Stimulated activated naive CD4-positive, alpha-beta T cell (primary cell): ENCODE measurements at places on chromosomes 11 and 22.

- DNase-seq: no peak
Observed at GRCh38 chr11:106152013-106152412, 74.6 kb downstream of the AASDHPPT start.

DNA sequence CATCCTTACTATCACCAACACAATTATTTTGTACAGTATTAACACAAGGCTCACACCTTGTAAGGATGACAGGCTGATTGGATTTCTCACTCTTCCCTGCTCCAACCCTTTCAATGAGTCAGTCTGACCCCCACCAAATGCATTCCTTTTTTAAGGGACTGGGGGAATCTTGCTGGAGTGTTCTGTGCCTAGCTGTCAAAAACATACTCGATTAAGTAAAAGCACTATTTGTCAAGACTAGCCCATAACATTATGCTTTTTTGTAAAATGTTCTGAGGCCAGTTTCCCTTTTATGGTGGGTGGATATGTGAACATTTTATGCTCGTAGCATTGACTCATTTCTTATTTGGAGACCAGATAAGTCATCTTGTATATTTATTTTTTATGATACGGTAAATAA, 87.2 kb downstream of the PDHX start:
- no peak for DNase-seq

- no peak for DNase-seq
Observed at GRCh38 chr11:99638073-99638553, 617.4 kb downstream of the CNTN5 start.

GRCh38 chr11:108524422-108524821, 26.2 kb upstream of the POGLUT3 start:
- no peak for DNase-seq

DNA sequence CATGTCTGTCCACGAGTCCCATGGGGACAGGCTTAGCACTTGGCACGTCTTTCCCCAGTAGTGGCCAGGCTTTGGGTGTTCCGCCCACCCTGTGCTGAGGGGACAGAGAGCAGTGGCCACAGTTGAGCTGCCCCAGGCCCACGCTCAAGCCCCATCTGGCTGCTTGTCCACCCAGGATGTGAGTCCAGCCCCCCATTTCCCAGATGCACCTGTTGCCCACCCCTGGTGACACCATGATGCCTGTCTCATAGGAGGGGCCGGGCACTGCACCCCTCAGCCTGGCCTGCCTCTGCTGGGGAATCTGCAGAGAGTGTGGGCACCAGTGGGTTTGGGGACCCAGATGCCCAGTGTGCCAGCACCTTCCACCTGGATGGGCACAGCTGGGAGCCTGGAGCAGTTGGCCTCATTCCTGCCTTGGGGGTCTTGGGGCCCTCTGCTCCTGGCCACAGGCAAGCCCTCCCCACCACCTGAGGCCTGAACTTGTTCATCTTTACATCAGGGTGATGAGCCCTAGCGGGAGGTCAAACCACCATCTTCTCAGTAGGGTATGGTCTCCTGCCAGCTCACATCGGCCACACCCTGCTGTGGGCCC, 5.7 kb downstream of the SIGIRR start:
- DNase-seq: no peak

DNA sequence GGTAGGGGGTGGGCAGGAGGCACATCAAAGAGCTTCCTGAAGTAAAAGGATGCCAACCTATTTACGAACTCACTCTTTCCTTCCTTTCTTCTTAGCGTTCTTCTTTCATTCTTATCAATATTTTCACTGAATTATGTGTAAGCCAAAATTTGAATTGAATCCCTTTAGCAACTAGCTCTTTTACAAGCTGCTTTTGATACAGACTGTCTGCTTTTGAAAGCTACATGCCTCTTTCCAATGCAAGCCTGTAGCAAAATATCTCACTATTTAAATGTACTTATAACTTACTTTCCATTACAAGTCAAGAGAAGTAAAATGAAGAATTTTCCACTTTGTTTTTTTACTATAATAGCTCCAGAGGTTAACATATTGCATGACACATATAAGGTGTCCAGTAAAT, 186.6 kb downstream of the NXPE2 start:
- no peak for DNase-seq

DNA sequence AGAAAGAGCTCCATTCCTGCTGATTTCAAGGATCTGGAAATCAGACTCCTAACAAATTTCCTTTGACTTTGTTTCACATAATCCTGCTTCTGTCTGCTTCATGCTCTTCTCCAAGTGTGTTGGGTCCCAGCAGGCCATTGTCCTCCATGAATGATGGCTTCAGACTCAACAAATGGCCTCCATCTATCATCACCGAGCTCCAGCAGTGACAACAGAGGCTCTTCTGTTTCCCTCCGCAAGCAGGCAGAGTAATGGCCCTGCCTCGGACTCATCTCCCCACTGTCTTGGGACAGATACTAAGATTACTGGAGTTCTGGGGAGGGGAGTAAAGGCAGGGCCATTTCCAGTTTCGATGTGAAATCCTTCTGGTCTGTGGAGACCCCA, 127.3 kb downstream of the TENM4 start:
- DNase-seq: no peak

- no peak for DNase-seq
Observed at GRCh38 chr22:25701056-25701780, 40.8 kb upstream of the MYO18B start.

GRCh38 chr11:106275151-106275550, 197.7 kb downstream of the AASDHPPT start:
- DNase-seq: no peak

GRCh38 chr11:97345032-97345431, 955.2 kb downstream of the JRKL start:
- no peak for DNase-seq

DNA sequence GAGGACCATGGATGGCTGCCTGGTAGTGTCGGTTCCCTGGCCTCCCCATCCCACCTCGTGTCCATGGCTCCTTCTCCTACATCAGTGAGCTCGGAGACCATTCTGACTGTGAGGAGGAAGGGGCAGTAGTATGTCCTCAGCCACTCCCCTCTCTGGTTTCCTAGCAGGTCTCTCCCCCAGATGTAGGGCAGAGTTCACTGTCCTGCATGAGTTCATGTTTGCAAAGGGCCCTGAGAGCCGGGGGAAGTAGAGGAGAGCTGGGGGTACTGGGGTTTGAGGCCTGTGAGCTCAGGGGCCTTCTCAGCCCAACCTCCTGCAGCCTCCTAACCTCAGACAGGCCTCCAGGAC, 18.4 kb upstream of the ST3GAL4 start:
- DNase-seq: no peak

GRCh38 chr11:67382276-67383136, 9.1 kb upstream of the CLCF1 start:
- peak; percentile 84 for DNase-seq

DNA sequence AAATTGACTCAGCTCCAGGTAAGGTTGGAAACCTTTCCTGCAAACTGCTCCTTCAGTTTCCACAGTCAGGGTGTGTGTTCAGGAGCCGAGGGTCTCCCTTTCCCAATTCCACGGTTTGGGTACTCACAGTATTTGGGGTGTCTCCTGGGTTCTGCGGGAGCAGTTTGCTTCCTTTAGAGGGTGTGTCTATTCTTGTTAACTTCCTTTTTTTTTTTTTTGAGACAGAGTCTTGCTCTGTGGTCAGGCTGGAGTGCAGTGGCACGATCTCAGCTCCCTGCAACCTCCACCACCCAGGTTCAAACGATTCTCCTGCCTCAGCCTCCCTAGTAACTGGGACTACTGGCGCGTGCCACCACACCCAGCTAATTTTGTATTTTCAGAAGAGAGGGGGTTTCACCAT, 251.4 kb downstream of the LUZP2 start:
- no peak for DNase-seq

DNA sequence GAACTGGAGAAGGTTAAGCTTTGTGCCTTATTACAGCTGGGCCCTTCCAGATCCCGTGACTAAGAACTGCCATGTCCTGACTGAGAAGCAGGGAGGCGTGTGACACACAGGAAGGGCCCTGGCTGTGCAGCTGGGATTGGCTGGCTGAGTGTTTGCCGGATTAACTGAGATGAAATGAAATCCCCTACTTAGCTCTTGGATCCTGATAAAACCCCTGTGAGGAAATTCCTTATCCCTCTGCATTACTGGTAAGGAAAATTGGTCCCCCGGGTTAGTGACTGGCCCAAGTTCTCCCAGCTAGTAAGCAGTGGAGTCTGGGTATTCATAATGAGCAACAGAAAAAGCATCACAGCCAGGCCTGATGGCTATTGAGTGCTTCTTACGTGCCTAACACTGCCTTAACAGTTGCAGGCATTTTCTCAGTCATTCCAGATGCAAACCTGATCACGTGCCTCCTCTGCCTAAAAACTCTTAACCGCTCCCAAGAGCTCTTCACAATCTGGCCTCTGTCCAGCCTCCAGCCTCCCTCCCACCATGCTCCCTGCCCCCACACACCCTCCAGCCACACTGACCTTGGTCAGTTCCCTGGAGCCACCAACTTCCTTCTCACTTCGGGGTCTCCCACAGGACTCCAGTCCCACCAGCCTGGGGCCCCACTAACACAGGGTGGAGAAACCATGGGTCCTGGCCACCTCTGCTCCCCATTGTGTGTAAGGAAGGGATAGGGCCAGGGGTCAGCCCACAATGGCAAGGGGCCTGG, 37.8 kb downstream of the ARRB1 start:
- DNase-seq: no peak

- no peak for DNase-seq
Observed at GRCh38 chr11:3111466-3111865, 53.6 kb downstream of the OSBPL5 start.

DNA sequence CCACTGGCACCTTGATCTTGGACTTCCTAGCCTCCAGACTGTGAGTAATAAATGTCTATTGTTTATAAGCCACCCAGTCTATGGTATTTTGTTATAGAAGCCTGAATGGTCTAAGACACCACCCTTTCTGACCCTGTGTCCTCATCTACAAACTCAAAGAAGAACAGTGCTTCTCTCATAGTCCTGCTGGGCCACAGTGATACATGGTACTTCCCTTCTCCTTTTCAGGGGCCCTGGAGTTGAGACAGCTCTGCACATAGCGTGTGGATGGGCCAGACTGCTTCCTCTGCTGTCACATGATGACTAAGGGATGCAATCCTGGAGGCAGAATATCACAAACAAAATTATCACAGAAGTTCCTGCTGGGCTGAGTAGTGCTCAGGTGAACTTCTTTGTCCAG, 5.0 kb downstream of the KCNJ11 start:
- DNase-seq: no peak

DNA sequence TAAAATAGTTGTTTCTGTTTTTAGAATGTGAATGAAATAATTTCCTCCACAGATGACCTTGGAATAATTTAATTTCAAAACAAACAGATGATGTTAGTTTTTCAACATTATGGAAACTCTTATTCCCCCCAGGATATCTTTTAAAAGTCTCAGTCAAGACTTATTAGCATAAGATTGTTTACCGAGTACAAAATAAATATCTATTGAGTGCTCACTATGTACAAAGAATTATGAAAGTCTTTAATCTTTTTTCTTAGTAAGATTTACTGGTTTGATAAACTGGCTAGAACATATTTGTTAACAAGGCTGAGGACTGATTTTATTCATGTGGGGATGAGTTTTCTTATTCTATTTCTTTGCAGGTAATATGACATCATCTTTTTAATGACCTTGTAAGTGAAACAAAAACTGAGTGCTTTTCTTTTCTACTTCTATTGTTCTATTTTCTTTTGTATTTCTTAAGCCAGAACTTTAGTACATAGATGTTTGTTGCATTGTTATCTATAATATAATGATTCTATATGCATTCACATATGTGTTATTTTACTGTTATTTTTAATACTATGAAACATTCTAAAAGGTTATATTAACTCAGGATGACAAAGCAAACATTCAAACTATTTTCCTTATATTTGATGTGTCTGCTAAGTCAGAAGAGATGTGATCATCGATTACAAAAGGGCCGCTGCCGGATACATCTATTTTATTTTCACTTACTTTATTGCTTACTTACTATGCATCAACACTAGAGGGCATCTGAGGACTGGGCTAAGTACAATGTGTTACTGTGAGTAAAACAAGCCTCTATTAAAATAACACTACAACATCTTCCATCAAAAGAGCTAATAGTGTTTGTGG, 111.0 kb upstream of the ARHGAP42 start:
- DNase-seq: no peak

- no peak for DNase-seq
Observed at GRCh38 chr11:48108231-48109045, 108.2 kb upstream of the OR4B1 start.

DNA sequence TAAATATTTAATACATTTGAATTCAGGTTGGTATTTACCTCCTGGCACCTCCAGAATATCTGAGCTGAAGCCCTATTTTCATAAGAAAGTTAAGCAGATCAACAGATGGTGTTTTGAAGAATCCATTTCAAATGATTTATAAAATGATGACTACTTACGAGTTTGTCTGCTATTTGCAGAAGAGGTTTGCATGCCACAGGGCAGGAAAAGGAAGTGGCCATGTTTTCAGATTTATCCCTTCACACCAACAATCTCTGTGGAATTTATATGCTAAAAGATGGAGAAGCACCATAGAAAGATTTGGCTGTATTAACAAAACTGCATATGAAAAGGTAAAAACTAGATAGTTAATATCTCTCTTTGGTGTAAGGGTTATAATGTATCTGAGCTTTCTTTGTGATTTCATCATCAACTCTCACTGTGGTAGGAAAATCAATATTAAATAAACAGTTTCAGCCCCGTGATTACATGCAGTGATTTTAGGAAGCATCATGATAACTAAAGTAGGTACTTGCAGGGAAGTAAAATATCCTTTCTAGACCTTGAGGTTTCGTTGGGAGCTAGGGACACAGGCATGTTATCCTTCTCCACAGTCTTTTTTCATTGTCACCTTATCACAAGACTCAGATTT, 2.6 kb downstream of the BMAL1 start:
- DNase-seq: no peak

GRCh38 chr22:37844904-37845329, 783 bp upstream of the ANKRD54 start:
- DNase-seq: no peak

- no peak for DNase-seq
Observed at GRCh38 chr22:36036167-36036624, 7.6 kb upstream of the RBFOX2 start.

GRCh38 chr22:50281957-50282356, 11.8 kb upstream of the MAPK11 start:
- no peak for DNase-seq

DNA sequence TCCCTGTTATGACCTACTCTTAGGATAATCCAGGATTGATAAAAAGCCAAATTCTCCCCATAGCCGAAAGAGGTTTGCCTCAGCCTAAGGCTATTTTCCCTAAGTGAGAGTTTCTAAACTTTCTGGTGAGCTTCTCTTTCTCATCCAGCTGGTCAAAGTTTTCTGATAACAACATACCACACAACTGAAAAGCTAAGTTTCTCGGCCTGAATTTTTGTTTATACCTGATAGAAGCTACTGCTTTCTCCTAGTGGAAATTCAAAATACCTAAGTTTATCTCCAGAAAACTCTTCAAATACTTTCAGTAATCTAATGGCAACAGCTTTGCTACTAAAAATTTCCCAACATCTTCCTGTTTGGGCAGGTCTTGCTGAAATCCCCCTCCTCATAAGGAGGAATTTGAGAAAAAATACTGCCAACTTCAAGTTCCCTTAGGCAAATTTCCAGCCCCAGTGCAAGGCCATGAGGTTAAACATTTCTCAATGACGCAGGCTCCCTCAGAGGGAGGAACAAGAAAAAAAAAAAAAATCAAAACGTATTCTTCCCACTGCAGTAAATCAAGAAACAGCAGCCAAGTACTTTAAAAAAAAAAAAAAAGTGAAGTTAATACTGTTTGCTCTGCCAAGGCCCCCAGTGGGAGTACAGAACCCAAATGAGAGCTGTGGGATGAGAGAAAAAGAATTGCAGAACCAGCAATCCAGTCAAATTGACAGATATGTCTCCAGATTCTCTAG, 127.0 kb downstream of the MRTFA start:
- DNase-seq: no peak

- DNase-seq: no peak
Observed at GRCh38 chr11:95119361-95120060, 29.9 kb downstream of the ENDOD1 start.
